Pulmonary artery endothelial cell (primary cell): ENCODE measurements at places on chromosomes 16 and 17.

- DNase-seq = no peak
These were observed 1.4 kb downstream of the CHMP6 start for GRCh38 chr17:80992948-80993624.

GRCh38 chr17:43534909-43535308 is 11.2 kb downstream of the ETV4 start:
- DNase-seq = no peak

GRCh38 chr16:1331712-1332617 is 1.5 kb upstream of the BAIAP3 start:
- no peak for DNase-seq

GRCh38 chr17:3954086-3954485 is 10.2 kb downstream of the ATP2A3 start:
- DNase-seq = no peak

DNA sequence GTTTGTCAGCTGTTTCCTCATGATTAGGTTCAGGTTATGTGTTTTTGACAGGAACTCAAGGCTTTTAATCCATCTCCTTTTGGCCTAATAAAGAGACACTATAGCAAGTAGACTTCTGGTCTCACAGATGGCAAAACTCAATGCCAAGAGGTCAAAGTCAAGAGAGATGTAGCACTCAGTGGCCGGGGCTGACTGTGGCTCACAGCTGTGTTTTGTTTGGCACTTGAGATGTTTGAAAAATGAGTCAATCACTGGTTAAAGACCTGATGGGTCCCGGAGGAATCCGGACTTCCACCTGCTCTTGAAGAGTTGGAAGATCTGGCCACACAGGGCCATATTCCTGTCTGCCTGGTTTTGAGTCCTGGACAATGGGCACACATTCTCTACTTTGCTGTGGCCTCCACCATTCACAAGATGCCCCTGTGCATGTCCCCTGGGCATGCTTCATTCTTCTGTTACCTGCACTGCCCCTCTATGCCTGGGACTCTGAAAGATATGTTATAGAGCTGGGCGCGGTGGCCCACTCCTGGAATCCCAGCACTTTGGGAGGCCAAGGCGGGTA is 210.3 kb downstream of the SNX29 start:
- peak; percentile 11 for DNase-seq

- no peak for DNase-seq
These were observed 12.6 kb downstream of the CACNA1H start for GRCh38 chr16:1165511-1165910.

GRCh38 chr17:44069974-44070454 is 521 bp upstream of the G6PC3 start:
- DNase-seq = no peak

- DNase-seq = no peak
These were observed 8.2 kb upstream of the MMP2 start for GRCh38 chr16:55470533-55471371.

DNA sequence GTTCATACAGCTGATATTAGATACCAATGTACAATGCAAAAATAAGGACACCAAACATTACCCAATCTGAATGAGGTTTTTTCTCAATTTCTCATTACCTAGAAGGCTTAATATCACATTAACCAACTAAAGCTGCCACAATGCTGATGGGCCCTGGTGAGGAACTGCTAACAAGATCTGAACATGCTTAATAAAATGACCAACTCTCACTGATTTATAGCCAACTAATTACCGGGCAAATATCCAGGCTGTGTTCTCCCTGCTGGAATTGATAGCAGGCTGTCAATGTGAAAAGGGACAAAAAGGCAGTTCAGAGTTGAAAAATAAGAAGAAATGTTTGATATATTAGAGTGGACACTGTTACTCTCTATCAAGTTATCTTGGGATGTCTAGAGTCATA is 124.6 kb downstream of the TOX3 start:
- no peak for DNase-seq

DNA sequence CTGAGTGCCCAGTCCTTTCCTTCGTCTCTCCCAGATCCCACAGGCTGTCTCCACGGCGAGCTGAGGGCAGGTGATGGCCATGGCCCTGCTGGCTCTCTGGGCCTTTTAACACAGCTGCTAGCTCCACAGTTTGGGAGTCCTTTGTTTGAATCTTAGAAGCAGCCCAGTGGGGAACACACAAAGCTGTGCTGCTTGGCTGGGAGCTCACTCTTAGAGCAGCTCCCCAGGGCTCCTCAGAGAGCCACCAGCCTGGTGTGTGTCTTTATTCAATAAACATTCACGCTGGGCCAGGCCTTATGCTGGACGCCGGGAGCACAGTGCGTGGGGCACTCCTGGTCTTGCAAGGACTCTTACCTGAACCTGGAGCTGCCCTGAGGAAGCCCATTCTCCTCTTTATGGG is 29.7 kb downstream of the WNT3 start:
- no peak for DNase-seq

GRCh38 chr17:75723171-75723930 is 2.1 kb downstream of the ITGB4 start:
- DNase-seq = no peak

DNA sequence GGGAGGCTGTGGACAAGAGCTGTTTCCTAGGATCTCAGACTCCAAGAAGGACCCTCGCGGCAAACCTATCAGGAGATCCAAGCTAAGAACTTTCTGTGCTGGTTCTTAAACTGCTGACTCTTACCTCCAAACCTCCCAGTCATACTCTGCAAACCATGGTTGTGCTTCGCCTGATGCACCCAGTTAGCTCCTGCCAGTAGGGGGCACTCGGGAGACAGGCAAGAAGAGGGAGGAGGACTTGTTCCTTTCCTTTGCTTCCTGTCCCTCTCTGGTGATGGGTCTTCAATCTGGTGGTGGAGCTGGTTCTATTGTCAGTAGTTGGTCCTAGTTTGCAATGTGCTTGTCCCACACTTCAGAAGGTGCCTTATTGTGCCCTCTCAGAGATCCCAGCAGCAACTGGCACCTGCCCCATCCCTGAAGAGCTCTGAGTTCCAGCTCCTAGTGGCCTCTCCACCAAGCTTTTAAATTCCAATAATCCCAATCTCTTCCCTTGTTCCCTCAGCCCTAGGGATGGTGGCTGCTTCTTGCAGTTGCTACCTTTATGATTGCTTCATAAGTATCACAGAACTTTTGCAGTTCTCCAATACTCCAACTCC is 113.5 kb upstream of the RPL38 start:
- no peak for DNase-seq

GRCh38 chr16:12450387-12450786 is 353.3 kb downstream of the CPPED1 start:
- no peak for DNase-seq

GRCh38 chr16:85707528-85708095 is 18.9 kb upstream of the GINS2 start:
- no peak for DNase-seq

- DNase-seq = no peak
These were observed 9.9 kb upstream of the GPRC5B start for GRCh38 chr16:19894586-19894985.

DNA sequence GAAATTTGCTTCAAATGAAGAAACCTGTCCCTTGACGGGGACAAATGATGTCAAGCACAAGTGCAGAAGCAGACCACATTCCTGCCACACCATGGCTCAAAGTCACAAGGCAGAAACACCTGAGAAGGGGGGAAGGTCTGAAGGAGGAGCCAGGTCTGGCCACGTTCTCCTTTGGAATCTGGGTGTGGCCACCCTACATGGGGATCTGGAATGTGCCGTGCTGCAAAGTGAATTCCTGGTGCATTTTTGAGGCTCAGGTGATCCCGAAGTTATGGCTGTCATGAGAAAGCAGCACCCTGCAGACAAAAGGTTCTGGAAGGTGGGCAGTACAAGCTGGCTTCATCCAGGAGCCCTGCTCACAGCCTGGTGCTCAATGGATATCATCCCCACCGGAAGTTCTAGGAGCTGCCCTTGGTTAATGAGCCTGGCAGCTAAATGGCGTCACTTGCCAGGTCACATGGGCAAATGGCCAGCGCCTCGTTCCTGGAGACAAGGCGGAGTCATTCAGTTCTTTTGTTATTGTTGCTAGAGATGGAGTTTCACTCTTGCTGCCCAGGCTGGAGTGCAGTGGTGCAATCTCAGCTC is 20.1 kb upstream of the ADCY9 start:
- DNase-seq = no peak

DNA sequence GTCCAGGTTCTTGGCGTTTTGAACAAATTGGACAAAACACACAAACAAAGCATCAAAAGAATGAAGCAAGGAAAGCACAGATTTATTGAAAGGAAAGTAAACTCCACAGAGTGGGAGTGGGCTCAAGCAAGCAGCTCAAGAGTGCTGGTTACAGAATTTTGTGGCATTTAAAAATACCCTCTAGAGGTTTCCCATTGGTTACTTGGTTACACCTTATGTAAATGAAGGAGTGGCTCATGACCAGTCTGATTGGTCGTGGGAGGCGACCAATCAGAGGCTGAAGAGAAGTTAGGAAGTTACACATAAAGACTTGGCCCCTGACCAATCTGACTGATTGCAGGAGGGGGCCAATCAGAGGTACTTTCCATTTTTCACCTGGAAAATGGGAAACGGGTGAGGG is 1373.8 kb upstream of the GOT2 start:
- DNase-seq = no peak

DNA sequence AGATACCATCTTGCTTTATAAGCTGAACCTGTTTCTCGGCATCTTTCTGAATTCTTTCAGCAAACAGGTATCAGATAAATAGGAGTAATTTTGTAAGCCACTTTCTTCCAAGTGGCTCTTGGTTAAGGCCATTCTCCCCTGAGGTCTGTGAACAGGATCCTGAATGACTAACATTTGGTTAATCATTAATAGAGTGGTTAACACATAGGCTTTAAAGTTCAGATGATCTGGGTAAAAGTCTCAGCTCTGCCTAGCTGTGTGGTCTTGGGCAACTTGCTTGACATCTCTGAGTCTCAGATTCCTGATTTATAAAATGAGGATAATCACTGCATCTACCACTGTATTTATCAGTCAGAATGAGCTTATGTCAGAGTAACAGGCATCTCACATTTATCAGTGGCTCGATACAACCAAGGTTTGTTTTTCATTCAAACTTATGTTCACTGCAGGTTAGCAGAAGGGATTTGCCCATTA is 44.4 kb upstream of the ANKFN1 start:
- no peak for DNase-seq

DNA sequence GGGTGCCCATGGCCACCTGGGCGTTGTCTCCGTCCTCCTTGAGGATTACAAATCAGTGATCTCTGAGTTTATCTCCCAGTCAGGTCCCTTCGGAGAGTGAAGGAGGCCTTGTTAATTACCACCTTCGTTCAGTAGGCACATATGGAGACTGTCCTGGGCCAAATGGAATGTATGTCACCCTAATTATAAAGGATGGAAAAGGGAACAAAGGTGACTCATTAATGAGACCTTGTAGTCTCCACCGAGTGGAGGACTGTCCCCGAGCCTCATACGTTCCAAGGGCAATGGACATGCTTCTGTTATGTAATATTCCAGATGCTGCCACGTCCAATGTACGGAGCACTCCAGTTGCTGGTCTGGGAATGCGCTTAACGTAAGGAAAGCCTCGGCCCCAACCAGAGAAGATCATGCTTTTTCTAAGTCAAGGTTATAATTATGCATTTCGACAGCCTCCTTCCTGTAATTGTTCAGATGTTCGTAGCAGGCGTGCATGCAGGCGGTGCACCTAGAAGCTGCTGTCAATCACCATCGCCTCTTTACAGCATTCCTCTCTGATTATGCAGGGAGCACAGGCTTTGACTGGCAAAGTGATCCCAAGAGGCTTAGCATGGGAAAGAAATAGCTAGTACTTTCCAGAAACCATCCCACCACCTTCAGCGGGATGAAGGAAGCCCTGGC is 22.4 kb upstream of the SEC14L1 start:
- peak; percentile 96 for DNase-seq

DNA sequence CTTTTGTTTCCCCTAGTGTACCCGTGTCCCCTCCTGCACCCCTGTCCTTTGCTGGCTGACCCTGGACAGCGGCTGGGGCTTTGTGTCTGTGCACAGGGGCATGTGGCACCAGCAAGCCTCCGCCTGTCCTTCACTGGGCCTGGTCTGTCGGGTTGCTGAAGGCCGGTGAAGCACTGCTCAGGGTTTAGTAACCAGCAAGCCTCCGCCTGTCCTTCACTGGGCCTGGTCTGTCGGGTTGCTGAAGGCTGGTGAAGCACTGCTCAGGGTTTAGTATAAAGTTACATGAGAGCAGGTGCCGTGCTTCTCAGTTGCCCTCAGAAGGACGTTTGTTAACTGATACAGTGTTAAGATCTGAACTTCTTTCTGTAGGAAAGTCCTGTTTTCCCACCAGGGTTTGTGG is 33.8 kb downstream of the DEF8 start:
- no peak for DNase-seq

DNA sequence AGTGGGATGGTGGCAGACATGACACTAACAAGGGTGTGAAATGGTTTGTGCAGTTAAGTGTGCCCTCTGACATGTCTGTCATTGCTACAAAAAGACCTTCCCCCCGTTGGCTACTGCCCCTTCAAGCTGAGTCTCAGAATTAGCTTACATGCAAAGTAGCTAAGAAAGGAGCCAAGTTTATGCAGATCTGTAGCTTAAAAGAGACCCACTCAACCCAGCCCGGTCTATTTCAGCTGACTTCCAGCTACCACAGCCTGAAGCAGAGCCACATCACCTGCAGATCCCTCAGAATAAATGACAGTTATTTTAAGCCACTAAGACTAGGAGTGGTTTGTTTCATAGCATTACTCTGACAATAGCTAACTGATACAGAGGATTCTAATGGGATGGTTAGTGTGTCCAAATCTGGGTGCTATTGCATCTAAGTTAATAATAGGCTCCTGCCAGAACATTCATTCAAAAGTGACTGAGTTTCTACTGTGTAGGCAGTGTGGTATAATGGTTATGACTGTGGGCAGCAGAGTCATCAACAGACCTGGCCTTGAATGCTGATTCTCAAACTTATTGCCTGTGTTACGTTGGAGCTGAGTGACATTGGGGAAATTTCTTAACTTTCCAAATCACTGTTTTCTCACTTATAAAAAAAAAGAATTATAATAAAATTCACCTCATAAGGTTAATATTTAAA is 11.7 kb downstream of the C17orf67 start:
- DNase-seq = no peak

DNA sequence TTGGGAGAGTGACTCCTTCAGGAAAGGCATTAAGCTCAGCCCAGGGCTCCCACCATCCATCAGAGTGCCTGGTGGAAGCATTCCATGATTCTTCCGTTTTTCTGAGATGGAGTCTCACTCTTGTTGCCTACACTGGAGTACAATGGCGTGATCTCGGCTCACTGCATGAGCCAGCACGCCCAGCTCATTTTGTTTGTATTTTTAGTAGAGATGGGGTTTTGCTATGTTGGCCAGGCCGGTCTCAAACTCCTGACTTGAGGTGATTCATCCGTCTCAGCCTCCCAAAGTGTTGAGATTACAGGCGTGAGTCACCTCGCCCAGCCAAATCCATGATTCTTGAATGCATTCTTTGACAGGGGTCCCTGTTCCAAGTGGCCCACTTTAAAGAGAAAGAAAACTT is 23.1 kb downstream of the MIS12 start:
- DNase-seq = no peak

DNA sequence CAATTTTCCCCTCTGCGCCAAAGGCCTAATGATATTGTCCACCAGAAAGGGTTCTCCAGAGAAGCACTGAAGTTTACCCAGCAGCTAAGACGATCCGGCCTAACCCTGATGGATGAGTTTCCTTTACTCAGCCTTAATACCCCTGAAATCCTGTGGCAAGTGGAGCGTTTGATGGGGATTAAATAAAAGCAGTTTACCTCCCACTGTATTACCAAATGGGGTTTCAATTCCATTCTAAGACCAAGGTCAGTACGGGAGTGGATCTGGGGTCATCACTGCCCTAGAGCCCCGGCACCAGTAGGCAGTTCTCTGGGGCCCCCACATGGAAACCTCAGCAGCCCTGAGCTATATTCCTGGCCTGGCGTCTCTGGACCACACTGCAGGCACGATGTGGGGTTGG is 97.1 kb upstream of the NOL11 start:
- DNase-seq = no peak
